ENCODE measurements at places on chromosomes 3 and 15.

- peak; percentile 37 for DNase-seq
Measured at GRCh38 chr3:158109804-158110657, at the start of gene RSRC1. TSS of gene RSRC1 (plus strand) at chr3:158110089. CDS start at chr3:158122105, 12,016 bp downstream.

GRCh38 chr15:58690703-58691102 is 58.8 kb downstream of the ADAM10 start:
- no peak for DNase-seq

DNA sequence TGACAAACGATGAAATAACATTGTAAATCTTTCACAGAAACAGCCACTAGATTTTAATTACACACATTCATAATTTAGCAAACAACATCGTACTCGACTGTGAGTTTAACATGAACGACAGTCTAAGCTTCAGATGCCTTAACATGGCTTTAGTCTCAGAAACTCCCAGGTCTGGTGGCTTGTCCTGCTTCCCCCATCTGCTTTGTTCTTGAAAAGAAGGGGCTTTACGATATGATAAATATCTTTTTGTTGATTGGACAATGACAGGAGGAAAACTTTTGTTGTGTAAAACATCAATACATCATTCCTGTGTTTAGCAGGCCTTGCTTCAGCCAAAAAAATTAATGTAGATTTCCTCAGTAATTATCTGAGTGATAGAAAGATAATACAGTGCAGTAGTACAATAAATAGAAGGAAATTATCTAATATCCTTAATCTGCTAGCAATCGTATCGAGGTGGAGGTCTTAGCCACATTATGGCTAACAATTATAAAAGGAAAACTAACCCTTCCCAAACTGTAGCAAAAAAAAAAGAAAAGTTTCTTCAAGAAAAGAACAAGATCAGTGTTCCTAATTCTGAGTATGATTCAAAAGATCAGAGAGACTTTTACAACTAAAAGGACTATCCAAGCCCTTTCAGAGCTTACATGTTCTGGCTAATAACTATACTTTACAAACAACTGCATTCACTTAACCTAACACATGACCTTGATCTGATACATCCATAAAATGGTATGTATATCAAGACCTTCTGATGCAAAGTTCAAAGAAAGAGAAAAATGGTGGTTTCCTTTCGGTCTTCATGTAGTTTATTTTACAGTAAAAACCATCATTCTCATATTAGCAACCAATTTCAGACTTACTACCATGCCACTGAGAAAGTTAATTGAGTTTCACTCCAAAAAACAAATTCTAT is 535.7 kb downstream of the FOXP1 start:
- DNase-seq = no peak

DNA sequence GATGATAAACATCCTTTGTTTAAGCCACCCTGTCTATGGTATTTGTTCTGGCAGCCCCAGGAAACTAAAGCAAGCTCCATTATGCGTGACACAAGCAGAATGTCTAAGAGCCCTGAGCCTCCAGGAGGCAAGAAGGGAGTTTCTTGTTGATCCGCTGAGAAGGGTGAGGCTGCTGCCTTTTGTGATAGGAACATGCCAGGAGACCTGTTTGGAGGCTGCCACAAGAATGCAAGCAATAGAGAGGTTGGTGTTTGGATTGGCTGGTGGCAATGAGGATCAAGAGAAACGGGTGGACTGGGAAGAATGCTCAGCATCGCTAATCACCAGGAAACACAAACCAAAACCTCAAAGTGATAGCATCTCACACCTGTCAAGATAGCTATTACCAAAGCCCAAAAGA is 104.8 kb downstream of the ASB7 start:
- no peak for DNase-seq

DNA sequence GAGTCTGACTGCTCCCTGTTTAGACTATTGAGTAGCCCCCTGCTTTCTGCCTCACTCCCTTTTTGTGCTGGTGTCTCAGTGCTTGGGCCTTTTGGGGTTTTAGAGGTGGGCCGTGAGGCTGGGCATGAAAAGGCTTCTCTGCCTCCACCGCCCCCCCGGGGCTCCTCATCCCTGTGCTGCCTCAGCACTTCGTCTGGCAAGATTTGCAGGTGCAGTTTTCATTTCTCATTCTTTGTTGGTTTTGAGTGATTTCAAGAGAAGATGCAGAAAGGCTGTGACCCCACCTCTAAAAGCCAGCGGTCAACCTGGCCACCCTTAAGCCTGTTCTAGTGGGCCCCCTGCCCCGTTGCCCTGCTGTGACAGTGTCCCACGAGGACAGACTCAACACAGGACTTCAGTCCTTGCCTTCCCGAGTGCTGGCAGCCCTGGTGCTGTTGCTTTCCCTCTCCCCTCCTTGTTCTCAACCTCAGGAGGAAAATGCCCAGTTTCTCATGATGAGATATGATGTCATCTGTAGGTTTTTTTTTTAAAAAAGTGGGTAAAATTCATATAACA is 38.0 kb downstream of the APBA2 start:
- DNase-seq = no peak

DNA sequence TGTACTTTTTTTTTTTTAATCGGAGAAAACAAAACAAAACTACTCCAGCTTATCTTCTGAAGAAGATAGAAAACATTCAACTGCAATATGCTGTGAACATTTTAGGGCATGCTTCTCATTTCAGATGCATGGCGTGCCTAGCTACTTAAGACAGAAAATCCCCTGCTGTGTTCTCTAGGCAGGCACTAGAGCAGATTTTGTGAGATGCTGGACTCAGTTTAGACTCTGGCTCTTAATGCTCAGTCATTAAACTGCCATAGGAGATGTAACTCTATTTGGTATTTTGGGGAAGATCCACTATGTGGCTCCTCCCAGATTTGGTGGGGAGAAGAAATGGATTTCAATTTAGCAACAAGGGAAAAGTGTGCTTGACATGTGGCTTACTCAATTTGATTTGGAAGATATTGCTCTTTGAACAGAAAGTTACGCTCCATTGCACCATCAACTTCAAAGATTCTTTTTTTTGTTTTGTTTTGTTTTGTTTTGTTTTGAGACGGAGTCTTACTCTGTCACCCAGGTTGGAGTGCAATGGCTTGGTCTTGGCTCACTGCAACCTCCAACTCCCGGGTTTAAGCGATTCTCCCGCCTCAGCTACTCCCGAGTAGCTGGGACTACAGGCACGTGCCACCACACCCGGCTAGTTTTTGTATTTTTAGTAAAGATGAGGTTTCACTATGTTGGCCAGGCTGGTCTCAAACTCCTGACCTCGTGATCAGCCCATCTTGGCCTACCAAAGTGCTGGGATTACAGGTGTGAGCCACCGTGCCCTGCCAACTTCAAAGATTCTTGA is 62.0 kb upstream of the LEKR1 start:
- DNase-seq = no peak
